Stimulated activated CD8-positive, alpha-beta memory T cell treated with anti-CD3 and anti-CD28 coated beads, Interleukin-7, amount 100 ng/mL, for 24 hours (primary cell): ENCODE measurements at places on chromosomes 4 and X.

GRCh38 chr4:42706086-42706485 is 49.2 kb upstream of the ATP8A1 start:
- DNase-seq = no peak

GRCh38 chr4:167101035-167101434 is 133.3 kb downstream of the SPOCK3 start:
- DNase-seq = no peak

DNA sequence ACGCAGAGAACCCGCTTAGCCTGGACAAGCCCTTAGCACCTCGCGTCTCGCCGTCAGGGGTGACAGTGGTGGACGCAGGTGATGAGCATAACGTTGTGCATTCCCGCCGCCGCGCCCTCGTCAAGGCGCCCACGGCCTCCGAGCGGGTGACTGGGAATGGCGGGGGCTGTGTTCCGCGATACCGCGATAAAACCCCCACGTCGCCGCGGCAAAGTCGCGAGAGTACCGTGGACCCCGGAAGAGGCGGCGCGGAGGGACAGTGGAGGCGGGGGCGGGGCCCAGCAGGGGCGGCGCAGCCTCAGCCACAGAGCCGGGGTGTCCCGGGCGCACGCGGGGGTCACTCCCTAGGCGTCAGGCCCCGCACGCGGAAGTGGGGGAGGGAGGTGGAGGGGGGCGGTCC is 53.8 kb downstream of the ZFYVE28 start:
- peak; percentile 33 for DNase-seq

- no peak for DNase-seq
Observed at GRCh38 chr4:69910016-69910782, 20.7 kb upstream of the CSN1S1 start.

DNA sequence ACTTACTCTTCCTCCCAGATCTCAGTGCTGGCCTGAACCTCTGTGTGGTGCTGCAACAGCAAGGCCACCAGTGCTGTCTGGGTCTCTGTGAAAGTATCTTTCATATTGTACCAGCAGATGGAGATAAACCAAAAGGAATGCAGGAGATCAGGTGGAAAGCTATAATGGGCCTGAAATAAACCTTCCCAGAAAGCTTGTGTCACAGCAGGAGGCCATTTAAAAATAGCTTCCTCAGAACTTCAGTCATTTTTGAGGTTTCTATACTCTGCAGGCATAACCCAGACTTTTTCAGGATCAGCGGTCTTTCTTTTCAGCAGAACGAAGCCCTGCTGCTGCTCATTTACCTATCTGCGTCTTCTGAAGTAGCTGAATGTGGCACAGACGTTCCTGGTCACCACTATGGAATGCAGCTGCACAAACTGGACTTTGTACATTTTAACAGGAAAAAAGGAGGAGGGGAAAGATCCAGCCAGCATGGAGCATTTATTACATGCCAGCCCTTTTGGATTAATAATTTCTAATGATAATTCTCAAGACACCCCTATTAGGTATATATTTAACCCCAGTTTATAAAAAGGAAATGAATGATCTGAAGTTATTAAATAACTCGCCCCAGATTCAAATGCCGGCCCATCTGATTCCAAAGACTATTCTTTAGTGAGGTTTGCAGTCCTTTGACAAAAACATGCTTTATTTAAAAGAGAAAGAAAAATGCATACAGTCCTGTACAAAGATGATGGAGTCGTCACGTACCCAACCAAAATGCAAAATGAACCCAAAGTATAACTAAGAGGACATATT is 119.7 kb downstream of the NFKB1 start:
- no peak for DNase-seq

- DNase-seq = no peak
Observed at GRCh38 chr4:21790438-21791029, 158.0 kb downstream of the KCNIP4 start.

DNA sequence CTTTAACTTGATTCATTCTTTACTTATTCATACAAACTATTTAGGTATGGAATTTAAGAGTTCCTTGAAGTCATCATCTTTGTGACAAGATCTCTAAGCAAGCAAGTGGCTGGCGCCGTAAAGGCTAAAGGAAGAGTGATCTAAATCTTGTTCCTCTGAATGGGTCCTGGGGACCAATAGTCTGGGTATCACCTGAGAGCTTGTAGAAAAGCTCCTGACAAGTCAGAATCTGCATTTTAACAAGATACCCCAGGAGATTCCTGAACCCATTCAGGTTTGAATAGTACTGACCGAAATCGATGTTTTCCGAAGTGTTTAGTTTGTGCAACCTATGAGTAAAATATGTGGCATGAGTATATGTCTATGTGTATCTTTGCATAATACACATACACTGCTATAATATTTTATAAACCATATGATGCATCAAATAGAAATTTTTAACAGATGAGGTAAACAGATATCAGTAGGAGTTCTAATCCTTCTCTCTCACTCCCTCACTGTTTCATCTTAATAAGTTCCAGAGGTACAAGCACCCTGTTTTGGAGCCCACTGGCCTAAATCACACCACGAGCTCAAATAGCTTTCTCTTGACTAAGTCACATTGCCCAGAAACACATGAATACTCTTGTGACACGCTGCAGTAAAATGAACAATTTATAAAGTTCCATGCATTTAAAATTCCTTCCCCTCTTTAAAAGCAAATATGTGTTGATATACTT is 170.0 kb downstream of the RELL1 start:
- DNase-seq = no peak

DNA sequence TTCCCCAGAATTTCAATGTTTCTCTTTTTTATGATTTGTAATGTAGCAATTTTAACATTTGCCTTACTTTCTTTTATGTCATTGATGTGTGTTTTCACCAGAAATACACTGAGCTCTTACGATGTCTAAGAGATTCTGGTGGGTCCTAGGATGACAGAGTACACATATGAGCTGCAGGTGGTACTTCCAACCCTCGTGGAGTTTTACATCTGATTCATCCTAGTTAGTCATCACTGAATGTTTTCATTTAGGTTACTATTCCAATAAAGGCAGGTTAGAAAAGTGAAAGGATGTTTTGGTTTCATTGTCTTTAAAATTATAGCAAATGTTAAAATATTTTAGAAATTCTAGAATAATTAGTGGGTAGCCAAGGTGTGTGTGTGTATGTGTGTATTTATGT is 605.9 kb downstream of the ADGRL3 start:
- no peak for DNase-seq

GRCh38 chrX:13750204-13750603 is 15.7 kb downstream of the OFD1 start:
- no peak for DNase-seq

DNA sequence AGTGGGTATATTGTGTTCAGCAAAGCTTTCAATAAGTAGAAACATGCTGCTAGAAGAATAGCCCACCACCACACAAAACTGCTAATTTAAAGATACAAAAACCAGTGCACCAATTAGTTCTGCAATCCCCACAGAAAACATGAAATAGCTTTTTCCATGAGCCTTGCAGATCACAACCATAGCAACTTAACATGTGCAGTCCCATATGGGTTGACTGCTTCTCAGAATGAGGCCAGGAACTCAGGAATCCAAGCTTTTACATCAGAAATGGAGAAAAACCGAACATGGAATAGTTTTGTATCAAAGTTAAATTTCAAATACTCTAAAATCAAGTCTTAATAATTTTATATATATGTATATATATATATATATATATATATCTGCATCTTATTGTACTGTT is 66.6 kb upstream of the IQCM start:
- DNase-seq = no peak

GRCh38 chr4:120156120-120156718 is 89.6 kb upstream of the MAD2L1 start:
- no peak for DNase-seq

GRCh38 chr4:26206999-26207398 is 113.8 kb upstream of the RBPJ start:
- DNase-seq = no peak

DNA sequence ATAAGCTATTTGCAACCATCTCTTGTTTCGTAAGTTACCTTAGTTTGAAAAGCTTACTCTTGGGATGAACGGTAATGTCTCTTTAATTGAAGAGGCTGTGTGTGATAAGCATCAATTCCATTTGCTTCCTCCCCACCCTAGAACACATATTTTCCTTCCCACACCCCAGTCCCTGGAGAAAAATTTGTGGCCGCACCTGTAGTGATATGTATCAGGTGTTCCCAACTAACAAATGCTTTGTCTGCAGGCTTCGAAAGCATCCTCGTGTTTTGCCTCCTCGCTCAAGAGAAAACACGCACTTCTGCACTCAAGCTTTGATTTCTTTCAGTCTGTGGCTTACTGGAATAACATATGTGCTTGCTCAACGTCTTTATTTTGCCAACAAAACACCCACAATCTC is 143.8 kb upstream of the OTUD4 start:
- DNase-seq = no peak

- no peak for DNase-seq
Observed at GRCh38 chr4:127844601-127845116, 36.0 kb upstream of the PLK4 start.

- DNase-seq = no peak
Observed at GRCh38 chr4:80926446-80926845, 104.1 kb upstream of the BMP3 start.

GRCh38 chrX:10433296-10433965 is 187.0 kb downstream of the MID1 start:
- no peak for DNase-seq

DNA sequence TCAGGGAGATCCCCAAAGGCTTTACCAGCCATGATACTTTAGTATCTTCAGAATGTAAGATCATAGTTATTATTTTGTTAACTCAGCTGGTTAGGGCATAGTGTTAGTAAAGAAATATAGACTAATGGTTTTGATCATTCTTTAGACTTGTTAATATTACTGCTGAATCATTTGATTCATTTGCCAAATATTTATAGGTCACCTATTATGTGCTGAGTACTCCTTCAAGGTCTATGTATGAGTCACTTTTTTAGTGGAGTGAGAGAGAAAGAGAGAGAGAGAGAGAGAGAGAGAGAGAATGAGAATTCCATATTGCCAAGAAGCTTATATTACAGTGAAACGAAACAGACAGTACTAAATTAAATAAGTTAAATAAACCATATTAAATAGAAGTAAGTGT is 110.3 kb downstream of the UBE2NL start:
- DNase-seq = no peak

GRCh38 chr4:5773271-5773555 is 62.2 kb downstream of the EVC start:
- DNase-seq = no peak

- no peak for DNase-seq
Observed at GRCh38 chr4:64857815-64858214, 448.6 kb upstream of the TECRL start.

GRCh38 chrX:9943420-9943819 is 23.7 kb upstream of the CLDN34 start:
- DNase-seq = no peak

DNA sequence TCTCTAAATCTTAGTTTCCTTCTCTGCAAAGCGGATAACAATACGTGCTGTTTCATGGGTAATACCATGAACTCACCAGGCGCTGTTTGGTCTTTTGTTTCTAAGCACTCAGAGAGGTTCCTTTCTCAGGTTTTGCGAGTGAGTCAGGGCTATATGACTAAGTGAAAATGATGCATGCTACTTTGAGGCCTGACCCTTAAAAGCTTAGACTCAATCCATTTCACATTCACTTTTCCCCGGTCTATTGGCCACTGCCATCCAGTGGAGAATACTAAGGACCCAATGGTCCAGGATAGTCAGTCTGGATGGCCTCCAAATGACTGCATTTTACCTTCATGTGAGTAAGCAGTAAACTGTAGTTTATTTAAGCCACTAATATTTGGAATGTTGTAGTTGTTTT is 400.8 kb upstream of the SLIT2 start:
- no peak for DNase-seq

DNA sequence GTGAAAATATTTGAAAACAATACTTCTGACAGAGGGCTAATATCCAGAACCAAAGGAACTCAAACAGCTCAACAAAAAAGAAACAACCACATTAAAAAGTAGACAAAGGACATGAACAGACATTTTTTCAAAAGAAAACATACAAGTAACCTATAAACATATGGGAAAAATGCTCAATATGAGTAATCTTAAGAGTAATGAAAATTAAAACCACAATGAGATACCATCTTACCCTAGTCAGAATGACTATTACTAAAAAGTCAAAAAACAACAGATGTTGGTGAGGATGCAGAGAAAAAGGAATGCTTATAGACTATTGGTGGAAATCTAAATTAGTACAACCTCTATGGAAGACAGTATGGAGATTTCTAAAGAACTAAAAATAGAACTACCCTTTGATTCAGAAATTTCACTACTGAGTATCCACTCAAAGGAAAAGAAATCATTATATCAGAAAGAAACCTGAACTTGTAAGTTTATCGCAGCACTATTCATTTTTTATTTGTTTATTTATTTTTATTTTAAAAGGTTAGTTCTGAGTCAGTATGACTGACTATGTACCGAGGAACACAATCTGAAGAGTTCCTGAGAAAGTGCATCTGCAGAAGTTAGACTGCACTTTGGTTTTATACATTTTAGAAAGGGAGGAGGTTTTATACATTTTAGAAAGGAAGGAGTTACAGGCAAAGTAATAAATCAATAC is 231.3 kb downstream of the INPP4B start:
- no peak for DNase-seq

- DNase-seq = no peak
Observed at GRCh38 chr4:164424846-164425245, 329.1 kb upstream of the SMIM31 start.

DNA sequence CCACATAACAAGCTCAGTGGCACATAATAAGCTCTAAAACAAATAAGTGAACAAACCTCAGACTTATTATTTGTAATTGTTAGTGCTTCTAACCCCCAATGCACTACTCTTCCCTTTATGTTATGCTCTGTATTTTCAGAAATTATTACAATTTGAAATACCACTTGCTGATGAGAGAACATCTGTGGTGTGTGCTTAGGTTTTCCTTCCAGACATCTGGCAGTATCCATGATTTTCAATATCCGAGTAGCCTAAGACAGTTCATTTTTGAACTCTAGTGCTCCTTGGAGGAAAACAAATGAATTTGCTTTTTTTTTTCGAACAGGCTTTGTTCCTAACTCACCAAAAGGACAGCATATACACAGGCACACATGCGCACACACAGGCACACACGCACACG is 278.7 kb upstream of the CLNK start:
- DNase-seq = no peak

GRCh38 chrX:85905851-85906250 is 141.5 kb downstream of the CHM start:
- DNase-seq = no peak

DNA sequence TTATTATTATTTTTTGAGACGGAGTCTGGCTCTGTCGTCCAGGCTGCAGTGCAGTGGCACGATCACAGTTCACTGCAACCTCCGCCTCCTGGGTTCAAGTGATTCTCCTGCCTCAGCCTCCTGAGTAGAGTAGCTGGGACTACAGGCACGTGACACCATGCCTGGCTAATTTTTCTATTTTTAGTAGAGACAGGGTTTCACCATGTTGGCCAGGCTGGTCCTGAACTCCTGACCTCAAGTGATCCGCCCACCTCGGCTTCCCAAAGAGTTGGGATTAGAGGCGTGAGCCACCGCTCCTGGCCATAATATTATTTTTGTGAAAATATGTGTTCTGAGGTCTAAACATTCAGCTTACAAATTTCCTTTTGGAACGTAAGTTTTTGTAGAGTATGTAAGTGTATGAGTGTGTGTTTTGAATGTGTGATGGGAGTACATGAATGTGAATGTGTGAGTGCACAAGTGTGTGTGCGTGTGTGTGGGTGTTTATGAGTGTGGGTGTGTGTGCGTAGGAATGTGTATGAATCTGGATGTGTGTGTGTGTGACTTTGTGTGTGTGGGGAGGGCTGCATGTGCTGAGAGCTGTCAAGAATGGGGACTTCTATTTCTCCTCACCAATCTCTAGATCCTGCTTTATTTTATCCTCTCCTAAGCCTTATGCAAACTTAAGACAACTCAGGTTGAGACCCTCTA is 5.7 kb upstream of the MGST2 start:
- DNase-seq = no peak
